ENCODE measurements at places on chromosomes 5 and 9. TPM values are rescaled to one million over a fixed set of nuclear protein-coding genes. Genes with fewer than 3 reads are reported as not detected.

The FOXD4L6 gene
- not detected for polyA plus RNA-seq

The CCDC183 gene
- 0.21 TPM for polyA plus RNA-seq

The TARS1 gene
- 352 TPM for polyA plus RNA-seq

The CORO2A gene
- polyA plus RNA-seq: 18.0 TPM

GRCh38 chr9:136460772-136461325, 21.2 kb upstream of the INPP5E start:
- no peak for DNase-seq

DNA sequence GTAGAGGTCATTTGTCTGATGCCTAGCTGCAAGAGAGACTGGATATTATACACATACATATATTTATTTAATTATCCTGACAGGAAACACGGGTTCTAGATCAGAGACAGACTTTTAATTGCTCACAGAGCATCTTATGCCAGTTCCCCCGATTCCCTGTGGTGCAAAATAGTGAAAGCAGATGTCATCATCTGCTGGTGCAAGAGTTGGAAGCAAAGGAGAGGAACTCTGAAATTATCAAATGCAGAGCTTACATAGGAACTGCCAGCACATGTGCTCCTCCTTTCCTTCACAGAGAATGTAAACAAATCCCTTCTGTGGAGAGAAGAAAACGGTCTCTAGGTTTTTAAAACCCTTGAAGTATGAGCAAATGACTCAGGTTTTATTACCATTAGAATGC, 69.3 kb downstream of the DTWD2 start:
- DNase-seq: no peak

GRCh38 chr5:90868799-90869198, 310.2 kb downstream of the ADGRV1 start:
- no peak for DNase-seq

GRCh38 chr9:110830495-110830894, 161.9 kb downstream of the MUSK start:
- DNase-seq: no peak
